ENCODE measurements at places on chromosomes 7 and 10.

GRCh38 chr7:133836666-133837065 is 290.5 kb upstream of the LRGUK start:
- no peak overlapping the region for H3K27ac ChIP-seq
- H3K27me3 ChIP-seq = no peaks in the 10 kb centered on the region
- H3K36me3 ChIP-seq = no peaks in the 10 kb centered on the region
- H3K4me3 ChIP-seq = no peak overlapping the region
- H3K4me1 ChIP-seq = no peaks in the 10 kb centered on the region
- no peak for DNase-seq

GRCh38 chr10:89129911-89130310 is 77.2 kb downstream of the CH25H start:
- H3K27me3 ChIP-seq = no peaks in the 10 kb centered on the region
- H3K4me3 ChIP-seq = no peak overlapping the region
- H3K27ac ChIP-seq = no peak overlapping the region
- H3K4me1 ChIP-seq = no peaks in the 10 kb centered on the region

DNA sequence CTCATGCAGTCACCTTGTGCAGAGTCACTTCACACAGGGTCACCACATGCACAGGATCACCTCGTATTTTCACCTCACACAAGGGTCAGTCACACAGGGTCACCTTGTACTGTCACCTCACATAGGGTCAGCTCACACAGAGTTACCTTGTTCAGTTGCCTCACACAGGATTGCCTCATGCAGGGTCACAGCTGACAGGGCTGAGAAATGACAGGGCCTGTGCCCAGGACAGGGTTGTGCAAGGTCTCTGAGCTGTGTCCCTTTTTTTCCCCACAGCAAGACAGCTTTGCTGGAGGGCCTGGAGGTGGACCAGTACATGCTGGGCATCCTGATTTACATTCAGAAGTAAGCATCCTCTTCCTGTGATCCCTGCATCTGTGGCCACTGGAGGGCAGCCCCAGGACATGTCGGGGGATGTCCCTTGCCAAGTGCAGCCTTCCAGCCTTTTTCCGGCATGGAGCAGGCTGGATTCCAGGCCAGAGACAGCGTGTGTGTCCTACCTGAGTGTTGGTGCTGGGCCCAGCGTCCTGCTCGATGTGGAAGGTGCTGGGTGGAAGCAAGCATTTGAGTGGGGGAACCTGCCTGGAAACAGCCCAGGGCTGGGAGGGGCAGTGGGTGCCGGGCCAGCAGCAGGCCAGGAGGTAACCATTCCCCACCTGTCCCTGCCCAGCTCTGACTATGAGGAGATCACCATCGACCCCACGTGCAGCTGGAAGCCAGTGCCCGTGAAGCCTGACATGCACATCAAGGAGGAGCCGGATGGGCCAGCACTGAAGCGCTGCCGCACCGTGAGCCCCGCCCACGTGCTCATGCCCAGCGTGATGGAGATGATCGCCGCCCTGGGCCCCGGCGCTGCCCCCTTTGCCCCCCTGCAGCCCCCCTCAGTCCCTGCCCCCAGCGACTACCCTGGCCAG is 16.3 kb downstream of the ZMIZ2 start:
- H3K36me3 ChIP-seq = no peaks in the 10 kb centered on the region
- no peak overlapping the region for H3K27ac ChIP-seq
- no peak for DNase-seq

GRCh38 chr7:117157241-117158209 is 165.3 kb downstream of the WNT2 start:
- no peaks in the 10 kb centered on the region for H3K36me3 ChIP-seq
- no peaks in the 10 kb centered on the region for H3K27me3 ChIP-seq
- H3K27ac ChIP-seq = no peak overlapping the region
- no peaks in the 10 kb centered on the region for H3K4me1 ChIP-seq

- H3K27ac ChIP-seq = no peak overlapping the region
- H3K4me1 ChIP-seq = no peaks in the 10 kb centered on the region
- H3K36me3 ChIP-seq = peaks cover 4% of the 10 kb centered on the region
- no peak for DNase-seq
Observed at GRCh38 chr7:42548816-42549611, 312.0 kb upstream of the GLI3 start.

DNA sequence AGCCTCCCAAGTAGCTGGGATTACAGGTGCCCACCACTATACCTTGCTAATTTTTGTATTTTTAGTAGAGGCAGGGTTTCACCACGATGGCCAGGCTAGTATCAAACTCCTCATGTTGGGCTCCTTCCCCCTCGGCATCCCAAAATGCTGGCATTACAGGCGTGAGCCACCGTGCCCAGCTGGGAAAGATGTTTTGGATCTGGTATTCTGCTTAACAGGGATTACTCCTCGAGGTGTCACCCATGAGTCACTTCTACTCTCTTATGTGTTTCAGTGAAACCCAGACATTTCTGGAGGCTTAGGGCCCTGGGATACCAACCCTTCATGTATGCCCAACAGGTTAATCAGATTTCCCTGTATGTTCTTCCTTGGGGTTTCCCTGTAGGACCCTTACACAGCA is 11.8 kb upstream of the OPN4 start:
- no peaks in the 10 kb centered on the region for H3K36me3 ChIP-seq
- H3K27ac ChIP-seq = no peak overlapping the region
- H3K4me3 ChIP-seq = no peak overlapping the region
- no peaks in the 10 kb centered on the region for H3K4me1 ChIP-seq
- no peaks in the 10 kb centered on the region for H3K27me3 ChIP-seq
- DNase-seq = no peak

DNA sequence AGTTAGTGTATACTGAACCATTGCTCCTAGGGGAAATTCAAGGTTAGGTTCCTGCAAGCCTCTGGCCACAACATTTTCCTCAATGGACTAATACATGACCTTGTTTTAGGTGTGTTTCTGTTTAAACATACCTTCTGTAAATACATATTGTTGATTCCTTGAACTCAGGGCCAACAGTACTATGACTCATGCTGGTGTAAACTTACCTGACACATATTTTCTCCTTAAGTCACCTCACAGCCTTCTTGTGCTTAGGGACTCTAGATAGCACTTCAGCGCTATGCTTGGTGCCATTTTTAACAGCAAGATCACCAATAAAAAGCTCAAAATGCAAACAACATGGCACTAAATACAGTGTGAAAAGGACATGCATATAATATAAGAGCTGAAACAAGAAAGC is 176.4 kb downstream of the TAX1BP1 start:
- no peak overlapping the region for H3K4me3 ChIP-seq
- peaks cover 46% of the 10 kb centered on the region for H3K4me1 ChIP-seq
- H3K27ac ChIP-seq = no peak overlapping the region

GRCh38 chr7:119594956-119595355 is 678.0 kb upstream of the KCND2 start:
- peak; percentile 40 for DNase-seq
- no peak overlapping the region for H3K27ac ChIP-seq
- H3K36me3 ChIP-seq = no peaks in the 10 kb centered on the region
- H3K27me3 ChIP-seq = no peaks in the 10 kb centered on the region
- no peak overlapping the region for H3K4me3 ChIP-seq
- peaks cover 18% of the 10 kb centered on the region for H3K4me1 ChIP-seq

DNA sequence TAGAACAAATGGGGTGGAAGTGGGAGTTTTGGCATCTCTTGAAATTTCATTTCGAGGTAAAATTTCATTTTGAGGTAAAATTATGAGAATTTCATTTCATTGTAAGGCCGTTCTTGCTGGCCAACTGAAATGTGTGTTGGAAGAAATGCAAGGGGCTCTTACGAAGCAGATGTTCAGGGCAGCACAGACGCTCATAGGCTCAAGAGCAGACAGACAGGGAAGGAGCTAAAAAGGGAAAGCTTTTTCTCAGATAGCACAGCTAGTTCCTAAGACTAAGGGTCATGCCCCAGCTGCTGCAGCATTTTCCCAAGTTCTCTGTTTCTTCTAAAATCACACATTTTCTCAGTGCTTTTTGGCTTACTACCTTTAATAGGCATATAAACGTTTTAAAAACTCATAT is 65.1 kb upstream of the SFMBT2 start:
- no peaks in the 10 kb centered on the region for H3K27me3 ChIP-seq
- H3K36me3 ChIP-seq = no peaks in the 10 kb centered on the region
- peaks cover 12% of the 10 kb centered on the region for H3K4me1 ChIP-seq
- H3K4me3 ChIP-seq = peak overlapping the region; percentile 13
- no peak for DNase-seq

GRCh38 chr10:93554760-93555432 is 11.6 kb upstream of the FFAR4 start:
- peak; percentile 90 for DNase-seq
- no peak overlapping the region for H3K27ac ChIP-seq
- no peak overlapping the region for H3K4me3 ChIP-seq
- H3K4me1 ChIP-seq = peaks cover 4% of the 10 kb centered on the region
- no peaks in the 10 kb centered on the region for H3K27me3 ChIP-seq

GRCh38 chr10:24556750-24557742 is 166.6 kb downstream of the ARHGAP21 start:
- no peaks in the 10 kb centered on the region for H3K36me3 ChIP-seq
- H3K4me3 ChIP-seq = no peak overlapping the region
- no peaks in the 10 kb centered on the region for H3K27me3 ChIP-seq
- DNase-seq = peak; percentile 81
- no peak overlapping the region for H3K27ac ChIP-seq
- no peaks in the 10 kb centered on the region for H3K4me1 ChIP-seq

- DNase-seq = no peak
- H3K27me3 ChIP-seq = no peaks in the 10 kb centered on the region
- H3K36me3 ChIP-seq = no peaks in the 10 kb centered on the region
Observed at GRCh38 chr7:142642316-142642715, 107.0 kb upstream of the PRSS1 start.

GRCh38 chr7:40403703-40404476 is 269.1 kb downstream of the SUGCT start:
- DNase-seq = no peak
- H3K4me1 ChIP-seq = no peaks in the 10 kb centered on the region
- H3K4me3 ChIP-seq = no peak overlapping the region
- no peaks in the 10 kb centered on the region for H3K36me3 ChIP-seq
- H3K27ac ChIP-seq = no peak overlapping the region

- peaks cover 6% of the 10 kb centered on the region for H3K4me1 ChIP-seq
- H3K4me3 ChIP-seq = no peak overlapping the region
- H3K27ac ChIP-seq = no peak overlapping the region
- no peaks in the 10 kb centered on the region for H3K36me3 ChIP-seq
- no peak for DNase-seq
Observed at GRCh38 chr10:14670551-14671240, 104.0 kb downstream of the FAM107B start.

GRCh38 chr7:48782511-48782910 is 141.8 kb upstream of the CDC14C start:
- DNase-seq = no peak
- no peaks in the 10 kb centered on the region for H3K36me3 ChIP-seq

Data from neural progenitor cell (in vitro differentiated cells).